Gastroesophageal sphincter (tissue), 4 donors: ENCODE measurements at places on chromosomes 12 and 14.
A peak's percentile ranks its signal among the peaks of the same experiment; 100 is the strongest.

DNA sequence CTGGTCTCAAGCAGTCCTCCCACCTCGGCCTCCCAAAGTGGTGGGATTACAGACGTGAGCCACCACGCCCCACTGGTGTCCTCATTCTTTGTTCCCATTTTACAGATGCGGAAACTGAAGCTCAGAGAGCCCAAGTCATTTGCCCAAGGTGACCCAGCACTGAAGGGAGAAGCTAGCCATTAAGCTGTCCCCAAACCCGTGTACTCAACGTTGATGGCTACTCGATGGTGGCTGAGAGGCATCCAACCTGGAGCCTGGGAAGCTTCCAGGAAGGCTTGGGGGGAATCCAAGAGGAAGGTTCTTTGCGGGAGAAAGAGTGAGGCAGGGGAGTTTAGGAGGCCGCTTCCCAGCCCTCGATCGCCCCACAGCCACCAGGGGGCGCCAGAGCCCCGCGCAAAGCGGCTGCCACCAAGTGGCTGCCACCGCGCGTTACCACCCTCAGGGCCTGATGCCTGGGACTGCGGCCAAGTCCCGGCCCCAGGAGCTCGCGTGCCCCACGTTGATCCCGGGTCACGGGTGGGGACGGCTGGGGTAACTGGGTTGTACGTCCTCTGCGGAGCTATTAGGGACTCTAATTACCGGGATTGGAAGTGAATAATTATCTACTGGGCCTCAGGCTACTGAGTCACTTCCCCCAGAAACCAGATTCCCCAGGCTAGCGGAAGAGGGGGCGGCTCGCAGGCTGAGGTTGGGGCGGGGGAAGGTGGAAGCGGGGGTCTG is 8.8 kb upstream of the SH2B3 start:
- peak; percentile 82 for ATAC-seq

DNA sequence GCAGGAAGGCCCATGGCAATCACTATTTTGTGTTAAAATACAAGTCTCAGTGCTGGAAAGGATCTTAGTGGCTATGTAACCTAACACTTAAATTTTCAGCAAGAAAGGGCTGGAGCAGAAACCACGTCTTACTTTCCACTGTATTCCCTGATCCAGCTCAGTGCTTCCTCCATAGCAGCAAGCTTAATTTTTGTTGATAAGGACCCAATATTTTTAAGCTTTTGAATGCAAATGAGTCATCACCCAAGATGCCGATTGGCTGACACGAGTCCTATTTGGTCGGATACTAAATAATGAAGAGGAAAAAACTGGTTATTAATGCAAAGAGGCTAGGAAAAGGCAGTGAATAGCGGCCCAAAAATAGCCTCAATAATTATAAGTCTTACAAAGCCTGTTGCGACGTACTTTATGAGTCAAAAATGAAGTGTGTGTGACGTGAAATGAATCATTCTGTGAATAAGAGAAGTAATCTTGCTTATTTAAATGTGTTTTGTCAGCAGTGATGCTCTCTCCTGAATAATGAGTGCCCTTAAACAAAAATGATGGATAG is 46.9 kb upstream of the IGF1 start:
- no peak for ATAC-seq

DNA sequence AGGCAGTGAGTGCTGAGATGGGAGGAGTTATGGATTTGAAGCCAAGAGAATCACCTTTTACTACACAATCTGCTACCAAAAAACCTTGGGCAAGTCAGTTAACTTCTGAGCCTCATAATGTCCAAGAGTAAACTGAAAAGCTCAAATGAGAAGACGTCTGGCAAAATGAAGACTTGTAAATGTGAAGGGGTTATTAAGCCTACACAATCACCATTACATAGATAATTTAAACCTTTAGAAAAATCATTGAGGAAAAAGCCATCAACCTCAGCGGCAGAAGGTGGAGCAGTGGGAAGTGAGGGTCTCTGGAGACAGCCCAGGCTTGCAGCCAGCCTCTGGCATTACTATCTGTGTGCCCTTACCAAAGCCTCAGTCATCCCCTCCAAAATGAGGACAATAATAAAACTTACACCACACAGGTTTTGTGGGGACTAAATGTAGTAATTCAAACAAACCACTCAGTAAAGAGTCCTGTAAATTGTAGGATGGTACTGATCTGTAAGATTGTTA is 50.5 kb upstream of the CCDC175 start:
- ATAC-seq = no peak

DNA sequence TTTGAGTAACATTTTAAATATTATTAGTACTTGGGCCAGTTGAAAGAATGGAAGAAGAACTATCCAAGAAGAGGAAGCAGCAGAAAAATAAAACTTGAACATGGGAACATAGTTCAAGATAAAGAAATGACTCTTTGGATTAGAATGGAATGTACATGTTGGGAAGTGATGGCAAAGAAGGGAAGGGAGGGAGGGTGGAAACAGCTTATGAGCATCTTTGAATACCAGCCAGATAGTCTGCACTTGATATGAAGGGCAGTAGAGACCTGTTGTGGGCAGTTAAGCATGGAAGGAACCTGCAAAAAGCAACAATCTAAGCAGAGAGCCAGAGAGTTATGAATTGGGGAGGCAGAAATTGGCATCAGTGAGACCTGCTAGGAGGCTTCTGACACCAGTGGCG is 10.0 kb upstream of the IL22 start:
- ATAC-seq = no peak

DNA sequence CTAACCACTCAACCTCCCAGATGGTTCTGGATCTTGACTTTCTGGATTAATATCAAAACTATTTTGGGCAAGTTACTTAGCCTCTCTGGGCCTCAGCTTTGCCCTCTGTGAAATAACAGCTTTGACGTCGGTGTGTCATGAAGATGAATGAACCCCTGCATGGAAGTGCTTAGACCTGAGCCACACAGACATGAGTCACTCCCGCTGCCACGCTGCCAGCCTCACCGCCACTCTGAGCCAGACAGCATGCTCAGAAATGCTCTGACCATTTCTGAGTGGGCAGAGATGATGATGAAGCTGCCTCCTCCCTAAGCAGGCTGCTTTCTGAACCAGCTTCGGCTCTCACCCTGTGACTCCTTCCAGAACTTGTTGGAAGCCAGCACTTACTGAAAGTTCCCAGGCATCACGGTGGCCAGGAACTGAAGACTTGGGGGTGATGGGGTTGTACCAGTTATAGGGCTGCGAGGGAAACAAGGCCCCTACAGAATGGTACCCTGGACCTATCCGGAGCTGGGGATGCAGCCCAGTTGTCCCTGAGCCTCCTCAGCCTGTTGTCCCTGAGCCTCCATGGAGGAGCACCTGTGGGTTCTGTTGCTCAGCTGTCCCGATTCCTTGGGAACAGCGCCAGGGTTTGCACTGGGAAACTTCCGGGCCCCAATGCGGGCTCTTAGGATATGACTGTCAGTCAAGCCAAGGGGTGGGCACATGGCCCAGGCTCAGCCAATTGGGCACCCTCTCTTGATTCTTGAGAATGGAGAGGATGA is 2.0 kb upstream of the CCDC197 start:
- ATAC-seq = peak; percentile 89

- ATAC-seq = no peak
Observed at GRCh38 chr14:51208982-51209381, 31.1 kb upstream of the TMX1 start.

GRCh38 chr12:70005864-70006618 is 181.0 kb downstream of the MYRFL start:
- no peak for ATAC-seq
